Aorta (tissue), 5 donors: ENCODE measurements at places on chromosomes 13 and 19. TPM values are rescaled to one million over a fixed set of nuclear protein-coding genes. Genes with fewer than 3 reads are reported as not detected.
A peak's percentile ranks its signal among the peaks of the same experiment; 100 is the strongest.

- no peaks in the 10 kb centered on the region for H3K4me1 ChIP-seq
- H3K36me3 ChIP-seq: no peaks in the 10 kb centered on the region
- H3K27ac ChIP-seq: no peak overlapping the region
- no peaks in the 10 kb centered on the region for H3K27me3 ChIP-seq
- DNase-seq: no peak
These were observed 690.8 kb upstream of the ARGLU1 start for GRCh38 chr13:107258599-107259187.

DNA sequence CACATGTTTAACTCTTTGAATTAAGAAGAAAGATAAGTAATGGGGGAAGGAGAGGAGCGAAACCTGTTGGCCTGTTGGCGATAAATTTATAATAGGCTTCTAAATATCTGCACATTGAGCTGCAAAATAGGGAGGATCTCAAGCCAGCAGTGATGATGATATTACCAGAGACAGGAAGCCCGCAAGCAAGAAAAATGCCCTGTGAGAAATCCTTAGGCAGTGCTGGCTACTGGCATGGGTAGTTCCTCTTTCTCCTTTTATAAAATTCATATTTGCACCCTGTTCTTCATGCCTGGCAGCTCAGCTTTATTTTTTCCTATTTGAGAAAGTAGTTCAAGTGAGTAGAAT, 858 bp upstream of the USP12 start:
- no peaks in the 10 kb centered on the region for H3K27me3 ChIP-seq
- no peak for DNase-seq
- H3K4me3 ChIP-seq: peak overlapping the region; percentile 93
- peaks cover 6% of the 10 kb centered on the region for H3K4me1 ChIP-seq
- no peak overlapping the region for H3K27ac ChIP-seq

DNA sequence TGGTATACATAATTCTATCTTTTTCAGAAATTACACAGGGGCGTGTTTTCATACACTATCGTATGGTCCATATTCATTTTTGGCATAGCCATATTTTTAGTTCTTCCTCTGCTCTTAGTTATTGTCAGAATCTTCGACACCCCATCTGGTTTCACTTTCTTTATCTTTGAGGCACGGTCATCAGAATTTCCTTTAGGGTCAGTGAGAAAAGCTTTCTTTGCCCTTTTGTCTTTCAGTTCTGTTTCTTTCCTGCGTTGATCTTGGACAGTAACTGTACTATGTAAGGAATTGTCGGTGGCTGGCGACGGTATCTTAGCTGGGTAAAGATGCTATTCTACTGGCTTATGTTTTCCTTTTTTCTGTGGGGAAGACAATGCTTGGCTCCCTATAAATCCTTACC, 10.6 kb upstream of the KIR2DL4 start:
- H3K27me3 ChIP-seq: no peaks in the 10 kb centered on the region
- no peaks in the 10 kb centered on the region for H3K4me1 ChIP-seq
- H3K27ac ChIP-seq: no peak overlapping the region
- H3K36me3 ChIP-seq: no peaks in the 10 kb centered on the region
- no peak overlapping the region for H3K4me3 ChIP-seq
- DNase-seq: no peak

GRCh38 chr13:48123812-48124211, 28.9 kb upstream of the MED4 start:
- H3K36me3 ChIP-seq: no peaks in the 10 kb centered on the region
- no peaks in the 10 kb centered on the region for H3K27me3 ChIP-seq
- peaks cover 3% of the 10 kb centered on the region for H3K4me1 ChIP-seq
- no peak overlapping the region for H3K27ac ChIP-seq
- DNase-seq: no peak

LILRB2 gene
- 22.7 TPM for total RNA-seq

- no peak within 1 kb of the TSS for H3K27ac ChIP-seq
- H3K27me3 ChIP-seq: no peaks in the 10 kb centered on the region
- DNase-seq: peak; percentile 85
- peak within 1 kb of the TSS; percentile 97 for H3K4me3 ChIP-seq
- H3K36me3 ChIP-seq: no peaks in the 10 kb centered on the region
- no peaks in the 10 kb centered on the region for H3K4me1 ChIP-seq
These were observed at the start of gene MARK4 for GRCh38 chr19:45250832-45251451. Gene MARK4 (plus strand): TSS chr19:45251271. CDS start chr19:45251589, 318 bp downstream.

CAPN12 gene
- total RNA-seq: 2.8 TPM

NOVA2 gene
- total RNA-seq: 18.2 TPM

KLHL26 gene
- 19.2 TPM for total RNA-seq

GRCh38 chr19:34667349-34668076, 9.4 kb downstream of the SCGB2B2 start:
- H3K36me3 ChIP-seq: no peaks in the 10 kb centered on the region
- H3K4me1 ChIP-seq: no peaks in the 10 kb centered on the region
- DNase-seq: no peak
- H3K4me3 ChIP-seq: no peak overlapping the region
- no peak overlapping the region for H3K27ac ChIP-seq
- H3K27me3 ChIP-seq: no peaks in the 10 kb centered on the region
